ENCODE measurements at places on chromosomes 16 and 17. TPM values are rescaled to one million over a fixed set of nuclear protein-coding genes. Genes with fewer than 3 reads are reported as not detected.

TBC1D26 gene
- not detected for total RNA-seq

TAT gene
- 0.09 TPM for total RNA-seq

CACNA1G gene
- total RNA-seq = 4.4 TPM

CD300H gene
- total RNA-seq = 1.2 TPM

LPCAT2 gene
- total RNA-seq = 16.0 TPM

GDPD1 gene
- 2.7 TPM for total RNA-seq

SLC16A13 gene
- 1.5 TPM for total RNA-seq

CES3 gene
- 1.3 TPM for total RNA-seq

COPZ2 gene
- total RNA-seq = 136 TPM

DNA sequence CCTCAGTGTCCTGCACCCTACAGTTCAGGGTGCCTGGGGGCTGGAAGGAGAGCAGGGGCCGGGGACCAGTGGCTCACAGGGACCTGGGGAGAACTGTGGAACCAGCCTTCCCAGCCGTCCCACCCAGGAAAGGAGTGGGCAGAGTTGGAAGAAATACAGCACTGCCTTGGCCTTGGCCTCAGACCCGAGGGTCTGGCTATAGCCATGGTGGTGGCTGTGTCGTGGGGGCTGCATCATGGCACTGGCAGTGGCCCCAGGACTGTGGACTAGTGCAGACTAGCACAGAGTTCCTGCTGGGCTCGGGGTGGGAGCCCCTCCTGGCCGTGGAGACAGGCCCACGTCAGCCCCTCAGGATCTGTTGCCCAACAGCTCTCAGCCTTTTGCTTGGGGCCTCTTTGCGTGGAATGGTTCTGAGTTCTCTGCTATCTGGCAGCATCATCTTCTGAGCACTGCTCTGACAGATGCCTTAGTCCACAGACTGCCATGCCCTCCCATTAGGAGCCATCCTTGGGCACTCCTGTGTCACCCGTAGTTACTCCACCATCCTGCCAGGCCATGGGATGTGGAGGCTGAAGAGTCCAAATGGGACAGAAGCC, 12.6 kb upstream of the DNASE1 start:
- DNase-seq = peak; percentile 66

DNA sequence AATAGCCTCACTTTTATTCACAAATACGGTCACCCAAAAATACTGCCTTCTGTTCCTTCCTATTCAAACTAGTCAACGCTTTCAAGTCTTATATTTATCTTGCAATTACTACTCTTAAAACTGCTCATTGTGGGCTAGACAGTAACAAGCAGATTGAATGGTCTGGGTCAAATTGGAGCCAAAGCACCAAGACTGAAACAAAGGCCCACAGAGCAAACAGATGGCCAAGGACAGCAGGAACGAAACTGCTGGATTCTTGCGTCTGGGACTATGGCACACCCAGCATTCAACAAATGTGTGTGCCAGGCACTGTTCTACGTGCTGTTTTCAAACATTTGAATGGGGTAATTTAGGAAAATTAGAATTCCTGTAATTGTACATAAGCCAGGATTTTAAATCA, 250.1 kb upstream of the PSMD7 start:
- no peak for DNase-seq

- no peak for DNase-seq
These were observed 70.7 kb downstream of the C16orf95 start for GRCh38 chr16:87246269-87247065.

GRCh38 chr17:17156511-17156910, 49.6 kb downstream of the PLD6 start:
- DNase-seq = no peak

DNA sequence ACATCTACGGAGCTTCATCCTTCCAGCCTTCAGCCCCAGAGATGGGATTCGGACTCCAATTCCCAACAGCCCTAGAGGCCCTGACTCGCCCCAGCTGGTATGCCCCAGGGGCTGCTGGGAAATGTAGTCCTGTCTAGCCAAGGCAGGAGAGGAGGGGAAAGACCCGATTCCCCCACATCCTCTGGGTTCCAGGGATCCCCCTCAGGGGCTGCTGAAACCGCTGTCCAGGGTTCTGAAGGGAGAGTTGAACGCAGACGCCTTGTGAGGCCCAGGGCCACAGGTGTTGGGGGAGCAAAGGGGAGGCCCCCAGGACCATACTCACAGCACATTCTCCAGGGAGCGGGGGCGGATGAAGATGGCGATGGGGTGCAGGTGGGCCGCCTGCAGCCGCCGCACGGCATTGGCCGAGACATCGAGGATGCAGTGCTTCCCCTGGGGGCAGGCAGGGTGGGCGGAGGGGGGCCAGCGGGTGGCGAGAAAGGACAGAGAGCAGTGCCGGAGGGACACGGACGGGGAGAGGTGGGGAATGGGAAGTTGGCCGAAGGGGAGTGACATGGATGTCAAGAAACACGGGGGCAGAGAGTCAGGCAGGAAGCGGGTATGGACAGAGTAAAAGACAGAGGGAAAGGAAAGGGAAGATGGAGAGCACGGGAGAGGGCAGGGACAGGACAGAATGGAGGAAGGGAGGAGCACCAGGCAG, 12.6 kb upstream of the ASGR1 start:
- no peak for DNase-seq

GRCh38 chr17:979212-979538, 401 bp downstream of the NXN start:
- DNase-seq = no peak

DNA sequence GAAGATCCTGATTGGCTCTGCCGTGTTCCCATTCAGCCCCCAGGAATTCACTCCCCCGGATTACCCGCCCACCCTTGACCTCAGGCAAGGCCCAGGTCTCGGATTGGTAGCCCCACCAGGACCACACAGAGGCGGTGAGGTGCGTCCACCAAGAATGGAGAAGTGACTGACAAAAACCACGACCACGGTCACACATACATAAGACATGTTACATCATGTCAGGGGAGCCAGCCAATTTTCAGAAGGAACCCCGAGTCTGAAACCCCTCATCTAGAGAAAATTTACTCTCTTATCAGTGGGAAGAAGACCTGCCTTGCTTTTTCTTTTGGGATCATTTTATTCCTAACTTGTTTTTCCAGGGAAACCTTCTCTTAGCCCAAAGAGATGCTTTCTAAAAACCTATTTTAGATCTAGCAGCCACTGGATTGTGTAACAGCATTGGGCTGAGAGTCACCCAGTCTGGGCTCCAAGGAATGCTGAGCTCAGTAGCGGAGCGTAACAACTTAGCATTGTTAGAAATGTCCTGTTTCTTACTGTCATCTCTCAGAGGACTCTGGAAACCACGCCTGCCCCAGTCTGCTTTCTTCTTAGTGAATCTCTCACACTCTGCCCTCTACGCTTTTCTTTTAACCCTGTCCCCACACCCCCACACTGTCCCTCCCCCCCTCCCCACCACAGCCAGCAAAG, 164.1 kb downstream of the CMIP start:
- no peak for DNase-seq

GRCh38 chr16:17302214-17302613, 168.5 kb downstream of the XYLT1 start:
- DNase-seq = no peak

DNA sequence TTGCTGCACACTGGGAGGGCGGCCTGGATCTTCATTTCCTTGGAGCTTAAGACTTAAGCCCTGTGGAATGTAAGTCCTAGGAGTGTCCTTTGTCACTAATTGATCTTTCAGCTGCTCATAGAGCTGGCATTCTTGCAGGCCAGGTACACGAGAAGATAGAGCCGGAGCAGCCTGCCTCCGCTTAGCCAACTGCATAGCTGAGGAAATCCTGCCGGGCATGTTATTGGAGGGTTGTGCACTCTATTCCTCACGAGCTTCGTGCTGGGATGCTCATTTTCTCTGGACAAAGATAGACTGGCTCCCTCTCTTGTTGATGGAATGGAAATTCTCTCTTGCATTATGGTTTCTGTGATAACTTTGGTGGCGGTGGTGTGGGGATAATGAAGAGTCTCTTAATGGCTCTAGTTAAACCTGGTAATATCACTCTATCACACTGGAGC, 76.9 kb downstream of the RPA1 start:
- DNase-seq = peak; percentile 31

- no peak for DNase-seq
These were observed 25.0 kb downstream of the FOXK2 start for GRCh38 chr17:82544431-82545070.

DNA sequence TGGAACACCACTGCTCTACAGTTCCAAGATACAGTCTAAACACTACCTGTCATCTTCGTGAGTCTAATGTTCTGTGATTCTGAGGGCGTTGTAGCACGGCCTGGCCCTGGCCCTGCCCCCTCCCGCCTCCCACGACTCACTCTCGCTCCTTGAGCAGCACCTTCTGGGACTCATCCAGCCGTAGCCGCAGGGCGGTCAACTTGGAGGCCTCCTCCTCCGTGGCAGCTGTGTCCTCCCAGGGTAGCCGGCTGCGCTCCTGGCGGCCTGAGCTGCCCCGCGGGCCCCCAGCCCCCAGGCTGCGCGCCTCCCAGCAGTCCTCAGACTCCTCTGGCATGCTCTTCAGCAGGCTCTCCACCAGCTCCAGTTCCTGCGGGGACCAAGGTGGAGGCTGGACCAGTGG, 10.6 kb downstream of the CCDC102A start:
- no peak for DNase-seq

Measured in posterior vena cava (tissue), 2 donors.